Type B pancreatic cell (in vitro differentiated cells): ENCODE measurements at places on chromosomes 5 and 9.

GRCh38 chr5:166746506-166746905 is 1544.9 kb upstream of the WWC1 start:
- no peak for DNase-seq

- no peak for DNase-seq
Observed at GRCh38 chr5:142845402-142845921, 75.3 kb downstream of the ARHGAP26 start.

GRCh38 chr5:131795228-131795627 is 1.6 kb downstream of the FNIP1 start:
- no peak for DNase-seq

DNA sequence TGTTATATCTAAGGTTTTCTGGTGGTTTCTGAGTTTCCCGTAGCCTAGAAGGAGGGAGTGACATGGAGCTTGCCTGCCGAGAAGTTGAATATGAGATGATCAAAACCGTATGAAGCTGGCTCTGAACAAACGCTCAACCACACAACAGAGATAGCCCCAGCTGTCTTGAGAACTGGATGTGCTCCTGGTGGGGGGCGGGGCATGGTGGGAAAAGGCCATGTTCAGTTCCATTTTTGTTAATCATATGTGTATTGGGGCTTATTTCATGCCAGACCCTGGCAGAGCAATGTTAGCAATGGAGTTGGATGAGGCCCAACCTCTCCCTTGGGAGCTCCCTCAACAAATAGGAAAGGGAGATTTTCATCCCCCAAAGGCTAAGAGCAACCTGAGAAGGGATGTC is 4.8 kb downstream of the CCL19 start:
- DNase-seq = no peak

DNA sequence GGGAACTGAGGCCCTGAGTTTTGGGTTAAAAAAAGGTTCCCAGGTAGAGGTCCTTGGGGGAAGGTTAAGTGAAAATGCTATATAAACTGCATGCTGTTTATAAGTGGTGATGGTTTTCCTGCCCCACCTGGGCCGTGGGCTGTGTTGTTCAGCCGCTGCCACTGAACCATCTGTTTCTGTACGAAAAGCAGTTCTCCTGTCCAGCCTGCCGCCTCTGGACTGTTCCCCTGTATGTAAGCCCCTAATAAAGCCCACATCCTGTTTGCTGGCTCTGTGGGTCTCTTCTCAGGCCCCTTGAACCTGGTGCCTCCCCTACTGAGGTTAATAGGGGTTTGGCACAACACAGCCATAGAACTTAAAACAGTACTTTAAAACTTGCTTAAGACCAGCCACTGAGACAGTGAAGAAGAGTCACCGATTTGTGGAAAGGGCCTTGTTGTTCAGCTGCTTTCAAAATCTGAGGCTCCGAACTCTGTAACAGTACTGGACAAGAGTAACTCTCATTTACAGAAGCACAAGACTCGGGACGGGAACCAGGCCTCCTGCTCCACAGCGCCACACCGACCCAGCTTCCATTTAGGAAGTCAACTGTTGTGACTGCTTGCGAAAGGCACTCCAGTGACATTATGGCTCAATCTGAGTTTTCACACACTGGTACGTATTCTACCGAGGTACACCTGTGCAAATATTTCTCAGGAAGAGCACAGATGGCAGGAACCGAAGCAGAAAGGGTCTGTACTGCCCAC is 192.5 kb downstream of the CDK5RAP2 start:
- DNase-seq = no peak

DNA sequence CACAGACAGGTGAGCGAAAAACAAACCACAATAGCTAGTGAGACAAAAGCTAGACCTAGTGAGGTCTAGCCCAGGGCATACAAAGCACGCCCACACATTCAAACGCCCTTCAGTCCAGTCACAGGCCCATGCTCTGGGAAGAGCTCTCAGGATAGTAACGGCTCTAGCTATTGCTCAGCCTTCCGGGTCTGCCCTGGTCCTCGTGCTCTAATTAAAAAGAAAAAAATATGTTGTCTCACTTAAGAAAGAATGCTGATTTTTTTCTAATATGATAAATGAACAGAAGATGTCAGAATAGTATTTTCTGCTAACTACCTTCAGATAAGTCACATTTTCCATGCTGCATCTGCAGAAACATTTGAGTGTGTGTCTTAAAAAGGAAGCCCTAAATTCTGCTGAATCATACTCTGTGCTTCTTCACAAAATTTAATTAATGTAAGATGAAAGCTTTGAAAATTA is 94.5 kb downstream of the PLPP1 start:
- no peak for DNase-seq

GRCh38 chr9:126287166-126287866 is 39.3 kb upstream of the MVB12B start:
- DNase-seq = no peak

GRCh38 chr9:107018861-107019545 is 156.0 kb downstream of the ZNF462 start:
- DNase-seq = no peak

- no peak for DNase-seq
Observed at GRCh38 chr5:108386345-108387061, 4.6 kb upstream of the FBXL17 start.

- DNase-seq = no peak
Observed at GRCh38 chr5:137891849-137892248, 2.6 kb downstream of the PKD2L2 start.

DNA sequence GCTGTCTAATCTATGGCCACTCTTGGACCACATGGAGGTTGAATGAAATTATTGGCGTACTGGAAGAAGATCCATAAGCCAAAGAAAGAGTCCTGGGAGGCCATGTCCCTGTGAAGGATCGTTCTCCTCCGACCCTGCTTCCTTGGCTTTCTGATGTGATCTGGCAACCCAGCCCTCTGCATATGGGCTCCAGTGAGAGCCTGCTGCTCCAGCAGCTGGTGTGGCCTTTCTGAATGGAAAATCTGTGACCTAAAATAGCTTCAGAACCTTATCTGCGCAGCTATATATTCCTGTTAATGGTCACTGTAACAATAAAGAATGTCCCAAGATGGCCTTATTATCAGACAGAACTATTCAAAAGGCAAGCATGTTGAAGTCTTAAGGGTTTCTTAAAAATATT is 40.2 kb upstream of the PHF2 start:
- no peak for DNase-seq

DNA sequence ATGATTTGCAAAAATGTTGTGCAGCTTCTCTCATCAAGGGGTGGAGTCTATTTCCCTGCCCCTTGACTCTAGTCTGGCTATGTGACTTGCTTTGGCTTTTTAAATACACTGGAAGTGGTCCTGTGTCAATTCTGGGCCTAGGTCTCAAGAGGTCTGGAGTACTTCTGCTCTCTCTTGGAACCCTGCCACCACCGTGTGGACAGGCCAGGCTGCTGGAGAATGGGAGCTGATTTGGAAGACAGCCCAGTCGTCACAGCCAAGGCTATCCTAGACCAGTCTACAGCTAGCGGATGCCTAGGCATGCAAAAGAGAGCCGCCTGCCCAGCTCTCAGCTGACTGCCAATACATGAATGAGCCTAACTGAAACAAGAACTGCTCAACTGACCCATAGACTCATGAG is 56.7 kb upstream of the CLINT1 start:
- no peak for DNase-seq

GRCh38 chr5:127290946-127291693 is 524 bp downstream of the MEGF10 start:
- DNase-seq = no peak

GRCh38 chr5:164600274-164600673 is 1094.9 kb downstream of the MAT2B start:
- DNase-seq = no peak

DNA sequence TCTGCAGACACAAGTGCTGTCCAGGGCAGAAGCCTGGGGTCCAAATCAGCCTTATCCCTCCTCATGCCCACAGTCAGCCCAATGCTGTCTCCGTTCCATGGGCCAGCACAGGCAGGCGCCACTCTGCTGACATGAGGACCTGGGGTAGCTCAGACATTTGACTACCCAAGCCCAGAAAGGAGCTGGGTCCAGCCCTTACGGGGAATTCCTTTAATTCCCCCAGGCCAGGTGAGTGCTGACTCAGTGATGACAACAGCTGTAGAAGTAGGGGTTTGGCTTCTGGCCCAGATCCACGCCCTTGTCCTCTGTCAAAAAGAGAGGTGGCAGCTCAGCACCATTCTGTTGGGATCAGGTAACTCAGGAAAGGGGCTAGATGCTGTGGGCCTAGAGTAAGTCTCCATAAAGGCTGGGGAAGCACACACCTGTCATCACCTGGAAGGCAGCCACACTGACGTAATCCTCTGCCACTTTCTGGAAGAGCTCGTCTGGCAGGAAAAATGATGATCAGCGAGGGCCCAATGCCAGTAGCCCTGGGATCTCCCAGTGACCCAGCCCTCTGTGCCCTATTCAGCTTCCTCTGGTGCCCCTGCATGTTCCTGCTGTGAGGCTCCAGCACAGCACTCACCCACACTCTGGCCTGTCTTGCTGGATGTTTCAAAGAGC is 1.9 kb downstream of the RAB24 start:
- peak; percentile 64 for DNase-seq

DNA sequence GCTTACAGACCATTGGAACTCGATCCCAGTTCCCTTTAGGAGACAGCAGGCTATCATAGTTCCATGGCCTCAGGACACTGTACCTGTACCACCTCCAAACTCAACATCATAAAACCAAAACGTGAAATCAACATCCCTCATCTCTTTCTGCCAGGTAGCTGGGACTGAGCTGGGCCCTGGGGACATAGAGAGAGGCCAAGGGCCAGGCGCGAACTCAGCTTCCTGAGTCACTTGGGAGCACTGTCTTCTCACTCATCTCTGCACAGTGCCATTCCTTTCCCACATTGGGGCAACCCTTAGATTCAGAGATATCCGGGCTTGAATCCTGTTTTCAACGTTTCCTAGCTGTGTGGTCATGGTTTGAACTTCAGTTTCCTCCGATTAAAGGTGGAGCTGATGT is 12.2 kb downstream of the DAB2IP start:
- no peak for DNase-seq

- no peak for DNase-seq
Observed at GRCh38 chr9:105363837-105364236, 84.0 kb upstream of the FSD1L start.

DNA sequence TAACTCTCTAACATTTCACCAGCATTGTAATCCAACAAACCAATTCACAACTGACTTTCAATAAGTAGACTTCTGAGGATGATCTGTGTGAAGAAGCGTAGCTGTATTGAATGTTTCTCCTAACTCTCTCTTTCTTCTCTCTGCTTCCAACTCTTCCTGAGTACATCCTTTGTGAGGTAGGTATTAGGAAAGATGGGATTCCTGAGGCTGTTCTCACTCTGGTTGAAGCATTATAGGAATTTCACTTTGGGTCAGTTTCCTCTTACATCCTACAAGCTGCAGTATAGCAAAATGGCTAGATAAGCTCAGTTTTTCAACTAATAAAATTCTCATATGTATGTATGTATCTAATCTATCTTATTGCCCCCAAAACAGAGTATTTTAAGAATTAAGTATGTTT is 702.8 kb downstream of the CETN3 start:
- DNase-seq = no peak
